ENCODE measurements at places on chromosomes 3 and 15.

DNA sequence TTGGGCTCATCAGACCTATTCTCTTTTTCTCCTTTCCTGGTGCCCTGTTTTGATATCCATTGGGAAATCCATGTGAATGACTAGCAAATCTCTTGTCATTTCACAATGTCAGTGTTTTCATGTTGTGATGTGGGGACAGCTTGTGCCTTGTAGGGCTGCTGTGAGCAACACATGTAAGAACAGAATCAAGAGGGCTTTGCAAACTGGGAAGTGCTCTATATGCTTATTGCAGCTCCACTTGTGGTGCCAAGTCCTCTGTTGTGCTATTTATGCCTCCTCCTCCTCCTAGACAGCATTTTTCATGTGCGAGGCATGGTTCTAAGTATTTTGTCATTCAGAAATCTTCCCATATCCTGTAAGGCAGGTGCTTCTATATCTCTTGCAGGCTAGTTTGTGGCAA lies 56.4 kb downstream of the ZNF621 start:
- DNase-seq = no peak

GRCh38 chr3:185082149-185082548 lies 70.7 kb downstream of the C3orf70 start:
- no peak for DNase-seq

- DNase-seq = no peak
Observed at GRCh38 chr15:96619174-96619573, 288.7 kb downstream of the NR2F2 start.

DNA sequence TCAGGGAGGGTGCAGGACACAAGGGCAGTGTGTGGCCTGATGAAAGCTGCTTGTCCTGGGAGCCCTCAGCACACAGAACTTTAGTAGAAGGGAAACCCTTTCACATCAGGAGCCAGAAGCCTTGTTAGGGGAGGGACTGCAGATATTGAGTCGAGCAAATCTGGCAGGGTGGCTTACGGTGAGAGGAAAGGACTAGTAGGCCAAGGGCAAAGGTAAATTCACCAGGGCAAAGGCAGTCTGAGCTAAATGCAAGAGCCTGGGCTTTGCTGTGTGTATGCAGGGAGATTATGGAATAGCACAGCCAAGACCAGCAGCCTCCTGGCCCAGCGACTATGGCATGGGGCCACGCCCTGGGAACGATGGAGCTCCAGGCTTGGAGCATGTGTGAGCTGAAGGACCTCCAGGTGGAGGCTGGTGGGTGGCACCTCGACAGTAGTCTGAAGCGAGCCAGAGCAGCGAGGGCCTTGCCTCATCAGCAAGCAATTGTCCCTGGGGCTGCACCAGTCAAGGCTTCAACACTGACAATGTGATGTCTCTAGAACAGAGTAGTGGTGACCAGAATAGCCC lies 76.1 kb downstream of the CCR1 start:
- DNase-seq = no peak

GRCh38 chr3:4401441-4401840 lies 65.6 kb downstream of the SUMF1 start:
- DNase-seq = no peak

DNA sequence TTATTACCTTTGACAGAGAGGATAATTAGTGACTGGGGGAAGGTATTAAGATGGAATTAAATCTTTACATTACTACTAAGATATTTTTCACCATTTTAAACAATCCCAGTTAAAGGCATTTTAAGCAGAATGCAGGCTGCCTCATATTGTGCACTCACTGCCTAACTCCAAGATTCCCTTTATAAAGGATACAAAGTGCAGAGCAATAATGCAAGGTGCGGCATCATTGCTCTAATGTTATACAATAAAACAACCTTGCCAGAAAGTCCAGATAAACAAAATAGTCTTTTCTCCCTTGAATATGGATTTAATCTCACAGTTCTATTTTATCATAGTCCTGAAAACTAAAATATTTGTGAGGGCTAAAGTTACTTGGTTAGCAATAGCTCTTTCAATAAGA lies 1031.6 kb upstream of the SEMA6D start:
- DNase-seq = no peak

- DNase-seq = no peak
Observed at GRCh38 chr3:197545571-197545970, 10.2 kb downstream of the BDH1 start.

DNA sequence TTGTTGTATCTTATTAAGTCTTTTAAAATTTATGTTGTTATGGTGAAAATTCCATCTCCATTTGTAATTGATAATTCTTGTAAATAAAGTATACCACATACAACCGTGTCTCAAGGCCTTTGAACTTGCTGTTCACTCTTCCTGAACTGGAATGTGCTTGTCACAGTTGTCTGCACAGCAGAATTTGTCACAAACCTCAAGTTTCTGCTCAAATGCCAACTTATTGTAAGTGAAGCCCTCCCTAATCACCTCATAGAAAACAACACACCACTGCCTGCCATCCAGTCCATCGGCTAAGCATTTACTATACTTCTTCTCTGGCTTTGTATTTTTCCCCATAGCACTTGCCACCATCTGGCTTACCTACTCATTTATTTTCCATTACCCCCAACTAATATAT lies 192.3 kb downstream of the THRB start:
- no peak for DNase-seq

DNA sequence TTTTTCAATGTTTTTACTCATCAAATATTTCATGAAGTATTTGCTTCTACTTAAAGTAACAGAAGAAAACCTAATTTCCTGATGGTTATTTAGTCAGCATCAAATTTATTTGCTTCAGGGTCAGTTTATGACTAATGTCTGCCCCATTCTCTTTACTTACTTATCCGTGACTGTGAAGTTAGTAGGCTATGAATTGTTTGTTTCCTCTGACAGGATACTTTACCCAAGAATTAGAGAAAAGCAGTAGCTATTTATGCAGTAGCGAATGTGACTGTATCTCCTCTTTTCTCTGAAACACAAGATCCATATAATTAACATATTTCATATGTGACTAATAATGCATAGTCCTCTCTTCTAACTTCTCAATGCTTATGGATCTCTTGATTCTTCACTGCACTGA lies 329.9 kb upstream of the ROBO1 start:
- no peak for DNase-seq

GRCh38 chr3:18401300-18401961 lies 23.7 kb downstream of the SATB1 start:
- no peak for DNase-seq

- no peak for DNase-seq
Observed at GRCh38 chr3:189123595-189124387, 48.0 kb upstream of the TPRG1 start.

DNA sequence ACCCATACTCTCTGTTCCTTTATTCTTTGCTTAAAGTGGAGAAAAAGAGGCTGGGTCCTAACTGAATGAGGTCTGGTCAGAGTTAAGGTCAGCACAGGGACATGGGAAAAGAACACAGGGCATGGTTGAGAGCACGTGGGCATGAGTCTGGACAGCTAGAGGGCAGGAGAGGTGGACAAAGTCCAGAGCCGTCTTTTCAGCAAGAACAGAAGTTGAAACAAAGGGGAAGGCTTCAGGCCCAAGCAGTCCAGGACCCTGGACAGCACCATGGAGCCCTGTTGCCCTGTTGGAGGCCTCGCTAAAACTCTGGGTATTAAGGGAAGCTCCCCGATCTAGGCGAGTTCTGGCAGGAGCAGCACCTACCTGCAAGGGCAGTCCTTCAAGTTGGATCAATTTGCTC lies 50.7 kb downstream of the XYLB start:
- no peak for DNase-seq
